ENCODE measurements at places on chromosomes 11 and 22. TPM values are rescaled to one million over a fixed set of nuclear protein-coding genes. Genes with fewer than 3 reads are reported as not detected.

DNA sequence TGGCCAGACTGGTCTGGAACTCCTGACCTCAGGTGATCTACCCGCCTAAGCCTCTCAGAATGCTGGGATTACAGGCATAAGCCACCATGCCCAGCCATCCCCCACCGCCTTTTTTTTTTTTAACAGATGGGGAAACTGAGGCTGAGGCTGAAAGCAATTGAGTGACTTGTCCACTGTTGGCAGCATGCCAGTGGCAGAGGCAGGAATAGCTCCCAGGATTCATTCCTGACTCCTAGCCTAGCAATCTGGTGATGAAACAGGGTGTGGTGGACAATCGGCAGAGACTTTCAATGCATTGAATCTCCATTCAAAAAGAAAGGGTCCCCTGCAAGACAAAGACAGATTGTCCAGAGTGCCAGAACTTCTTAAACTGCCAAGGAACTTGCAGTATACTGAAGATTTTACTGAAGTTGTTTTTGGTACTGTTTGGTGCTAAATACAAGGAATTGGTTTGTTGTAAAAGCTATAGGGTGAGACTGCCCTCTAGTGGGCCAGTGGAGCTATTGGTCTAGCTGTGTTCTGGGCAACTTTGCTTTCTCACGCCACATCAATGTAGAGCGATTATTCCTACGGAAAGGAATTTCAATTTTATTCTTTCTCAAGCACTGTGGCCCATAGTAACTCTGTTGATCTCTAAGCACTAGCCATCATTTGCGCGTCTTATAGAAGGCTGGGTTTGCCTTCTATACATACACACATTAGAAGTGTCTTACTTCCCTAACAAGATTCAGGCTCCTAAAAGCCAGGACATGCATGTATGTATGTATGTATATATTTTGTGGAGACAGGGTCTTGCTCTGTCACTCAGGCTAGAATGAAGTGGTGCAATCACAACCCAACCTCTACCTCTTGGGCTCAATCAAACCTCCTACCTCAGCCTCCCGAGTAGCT is 21.0 kb downstream of the C22orf31 start:
- DNase-seq: peak; percentile 64

DNA sequence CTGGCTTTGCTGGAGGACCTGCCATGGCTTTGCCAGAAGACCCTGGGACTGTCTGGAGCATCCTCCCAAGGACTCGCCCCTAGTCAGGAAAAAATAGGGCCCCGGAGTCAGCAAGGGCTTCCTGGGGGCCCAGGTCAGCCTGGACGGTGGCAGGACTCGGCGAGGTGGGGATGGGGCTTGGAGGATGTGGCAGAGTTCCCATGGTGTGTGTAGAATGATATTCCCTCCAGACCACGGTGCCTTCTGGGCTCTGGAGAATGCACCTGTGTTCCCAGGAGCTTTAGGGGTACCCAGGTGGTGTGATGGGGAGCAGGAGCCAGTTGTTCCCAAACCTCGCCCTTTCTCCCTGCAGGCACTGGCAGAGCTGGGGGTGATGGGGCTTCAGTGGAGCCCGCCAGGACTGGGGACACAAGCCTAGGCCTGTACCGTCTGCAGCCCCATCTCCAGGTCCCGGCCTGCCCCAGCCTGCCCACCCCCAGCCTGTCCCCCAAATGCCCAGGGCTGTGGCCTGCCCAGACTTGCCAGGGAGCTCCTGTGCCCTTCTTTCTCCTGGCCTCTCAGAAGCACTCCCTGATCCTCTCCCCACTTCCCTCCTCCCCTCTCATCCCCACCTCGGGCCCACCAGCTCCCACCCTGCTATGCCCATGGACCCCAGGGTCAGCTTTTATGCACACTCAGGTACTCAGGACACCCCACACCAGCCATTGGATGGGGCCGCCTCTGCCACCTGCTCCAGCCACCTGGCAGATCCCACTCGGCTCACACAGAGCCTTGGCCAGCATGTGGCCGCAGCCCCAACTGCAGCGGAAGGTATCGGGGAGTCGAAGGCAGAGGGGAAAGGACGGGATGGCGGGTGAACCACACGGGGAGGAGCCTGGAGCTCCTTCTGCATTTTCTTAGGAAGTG is 82.1 kb downstream of the CDKN1C start:
- no peak for DNase-seq

DNA sequence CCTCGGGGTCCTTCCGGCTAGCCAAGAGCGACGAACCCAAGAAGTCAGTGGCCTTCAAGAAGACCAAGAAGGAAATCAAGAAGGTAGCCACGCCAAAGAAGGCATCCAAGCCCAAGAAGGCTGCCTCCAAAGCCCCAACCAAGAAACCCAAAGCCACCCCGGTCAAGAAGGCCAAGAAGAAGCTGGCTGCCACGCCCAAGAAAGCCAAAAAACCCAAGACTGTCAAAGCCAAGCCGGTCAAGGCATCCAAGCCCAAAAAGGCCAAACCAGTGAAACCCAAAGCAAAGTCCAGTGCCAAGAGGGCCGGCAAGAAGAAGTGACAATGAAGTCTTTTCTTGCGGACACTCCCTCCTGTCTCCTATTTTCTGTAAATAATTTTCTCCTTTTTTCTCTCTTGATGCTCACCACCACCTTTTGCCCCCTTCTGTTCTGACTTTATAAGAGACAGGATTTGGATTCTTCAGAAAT is 1.9 kb upstream of the GCAT start:
- DNase-seq: no peak

DNA sequence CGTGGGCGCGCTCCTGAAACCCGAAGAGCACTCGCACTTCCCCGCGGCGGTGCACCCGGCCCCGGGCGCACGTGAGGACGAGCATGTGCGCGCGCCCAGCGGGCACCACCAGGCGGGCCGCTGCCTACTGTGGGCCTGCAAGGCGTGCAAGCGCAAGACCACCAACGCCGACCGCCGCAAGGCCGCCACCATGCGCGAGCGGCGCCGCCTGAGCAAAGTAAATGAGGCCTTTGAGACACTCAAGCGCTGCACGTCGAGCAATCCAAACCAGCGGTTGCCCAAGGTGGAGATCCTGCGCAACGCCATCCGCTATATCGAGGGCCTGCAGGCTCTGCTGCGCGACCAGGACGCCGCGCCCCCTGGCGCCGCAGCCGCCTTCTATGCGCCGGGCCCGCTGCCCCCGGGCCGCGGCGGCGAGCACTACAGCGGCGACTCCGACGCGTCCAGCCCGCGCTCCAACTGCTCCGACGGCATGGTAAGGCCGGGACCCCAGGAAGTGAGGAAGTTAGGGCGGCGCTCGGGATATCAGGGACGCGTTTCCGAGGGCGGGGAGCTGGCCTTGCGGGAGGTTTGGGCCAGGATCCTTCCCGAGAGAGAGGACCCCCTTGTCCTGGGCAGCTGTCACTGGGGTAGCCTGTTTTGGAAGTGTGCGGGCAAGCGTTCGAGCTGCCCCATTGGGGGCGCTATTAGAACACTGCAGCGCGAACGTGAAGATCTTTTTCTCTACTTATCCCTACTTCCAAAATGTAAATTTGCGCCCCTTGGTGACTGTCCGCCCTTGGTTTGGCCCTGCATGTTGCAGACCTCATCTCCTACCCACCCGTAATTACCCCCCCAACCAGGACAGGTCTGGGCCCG is 796 bp downstream of the MYOD1 start:
- DNase-seq: no peak

- no peak for DNase-seq
These were observed 1400.8 kb upstream of the TENM4 start for GRCh38 chr11:80841675-80842074.

DNA sequence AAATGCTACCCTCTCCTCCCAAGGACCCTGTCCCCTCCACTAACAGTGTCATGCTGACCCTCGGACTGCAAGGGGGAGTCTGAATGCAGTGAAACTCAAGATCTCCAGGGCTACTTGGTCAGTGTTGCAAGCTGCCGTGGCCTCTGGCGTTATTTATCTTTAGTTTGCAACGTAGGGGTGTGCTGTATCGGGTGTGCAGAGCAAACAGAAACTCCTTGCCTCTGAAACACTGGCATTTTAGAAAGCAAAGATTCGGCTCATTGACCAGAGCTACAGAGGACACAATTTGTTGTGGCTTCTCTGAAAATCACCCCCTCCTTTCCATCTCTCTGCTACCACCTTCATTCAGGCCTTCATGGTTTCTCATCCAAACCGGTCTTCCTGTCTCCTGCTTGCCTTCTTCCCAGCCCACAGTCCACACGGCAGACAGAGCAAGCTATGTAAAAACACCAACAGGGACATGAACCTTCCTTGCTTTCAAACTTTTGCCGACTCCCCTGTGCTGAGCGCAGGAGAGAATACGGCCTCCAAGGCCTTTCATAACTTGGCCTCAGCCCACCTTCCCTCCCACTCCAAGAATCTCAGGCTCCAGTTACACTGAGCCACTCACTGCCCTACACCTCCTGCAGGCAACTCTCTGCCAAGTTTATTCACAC is 14.9 kb downstream of the FZD4 start:
- peak; percentile 75 for DNase-seq

DNA sequence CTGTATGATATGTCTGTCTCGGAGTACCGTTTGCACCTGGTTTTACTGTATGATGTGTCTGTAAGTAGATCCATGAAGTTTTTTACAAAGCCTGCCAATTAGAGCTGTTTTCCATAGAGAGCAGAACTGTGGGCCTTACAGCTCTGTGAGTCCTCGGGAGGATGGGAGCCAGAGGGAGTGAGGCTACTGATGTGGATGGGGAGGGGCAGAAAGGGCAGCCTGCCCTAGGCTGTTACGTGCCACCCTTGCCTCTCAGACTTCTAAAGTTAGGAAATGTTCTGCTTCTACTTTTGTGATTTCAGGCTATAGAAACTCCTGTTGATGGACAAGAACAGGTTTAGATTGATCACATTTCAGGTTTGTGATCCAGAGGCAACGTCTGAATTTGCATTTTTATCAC is 105.2 kb downstream of the PPP6R3 start:
- DNase-seq: no peak

DNA sequence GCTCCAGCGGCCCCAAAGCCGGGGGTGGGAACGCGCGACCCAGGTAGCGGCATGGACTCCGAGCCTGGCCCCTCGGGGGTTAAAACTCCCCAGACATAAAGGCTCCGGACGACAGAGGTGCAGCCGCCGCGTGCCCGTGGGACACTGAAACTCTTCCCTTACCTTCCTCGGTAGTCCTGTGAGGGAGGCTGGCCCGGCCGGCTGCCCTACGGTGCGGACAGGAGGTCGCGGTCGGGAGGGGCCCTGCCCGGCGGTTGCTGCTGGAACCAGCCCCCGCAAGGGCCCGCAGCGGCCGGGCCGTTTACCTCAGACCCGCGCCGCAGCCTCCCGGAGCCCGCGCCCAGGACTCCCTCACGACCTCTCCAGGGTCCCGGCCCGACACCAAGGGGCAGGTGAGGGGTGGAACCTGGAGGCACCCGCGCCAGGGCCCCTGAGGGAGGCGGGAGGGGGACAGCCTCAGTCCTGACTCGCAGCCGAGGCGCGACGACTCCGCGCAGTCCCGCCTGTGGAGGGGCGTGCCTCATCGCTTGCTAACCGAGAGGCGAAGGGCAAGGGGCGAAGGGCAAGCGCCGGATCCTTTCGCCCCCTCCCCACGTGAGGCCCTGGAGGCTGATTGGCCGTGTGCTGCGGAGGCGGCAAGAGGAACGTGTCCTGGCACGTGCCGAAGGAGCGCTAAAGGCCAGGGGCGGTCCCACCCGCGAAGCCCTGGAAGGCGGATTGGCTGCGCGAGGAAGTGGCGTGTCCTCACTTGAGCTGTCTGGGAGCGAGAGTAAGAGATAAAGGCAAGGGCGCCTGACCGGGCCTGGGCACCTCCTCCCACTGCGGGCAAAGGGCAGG is at the start of gene UPB1:
UPB1 (plus strand) TSS at position 805 of the 837 bp plus-strand sequence. CDS start 72 bp downstream, outside the sequence.
- DNase-seq: no peak

DNA sequence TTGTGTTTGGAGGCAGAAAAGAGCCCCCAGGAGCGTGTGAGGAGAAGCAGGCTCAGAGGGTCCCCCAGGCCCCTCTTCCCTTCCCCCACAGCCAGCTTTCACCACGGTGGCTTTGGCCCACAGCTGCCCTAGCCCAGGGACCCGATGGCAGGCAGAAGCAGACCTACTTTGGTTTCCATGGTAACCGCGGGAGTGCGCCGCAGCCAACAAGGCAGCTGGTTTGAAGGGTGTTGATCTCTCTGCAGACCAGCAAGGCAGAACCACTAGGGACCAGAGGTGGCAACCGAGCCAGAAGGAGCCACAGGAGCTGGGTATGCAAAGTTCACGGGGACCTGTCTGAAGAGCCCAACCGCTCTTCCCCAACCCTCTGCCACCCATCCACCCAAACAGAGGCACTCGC is 69.4 kb downstream of the BUD13 start:
- peak; percentile 43 for DNase-seq

GRCh38 chr11:2276280-2277007 is 6.1 kb upstream of the ASCL2 start:
- DNase-seq: no peak

GRCh38 chr22:41429232-41429950 is 17.2 kb downstream of the TOB2 start:
- DNase-seq: no peak

- DNase-seq: no peak
These were observed 3.8 kb upstream of the QSER1 start for GRCh38 chr11:32888805-32889204.

DNA sequence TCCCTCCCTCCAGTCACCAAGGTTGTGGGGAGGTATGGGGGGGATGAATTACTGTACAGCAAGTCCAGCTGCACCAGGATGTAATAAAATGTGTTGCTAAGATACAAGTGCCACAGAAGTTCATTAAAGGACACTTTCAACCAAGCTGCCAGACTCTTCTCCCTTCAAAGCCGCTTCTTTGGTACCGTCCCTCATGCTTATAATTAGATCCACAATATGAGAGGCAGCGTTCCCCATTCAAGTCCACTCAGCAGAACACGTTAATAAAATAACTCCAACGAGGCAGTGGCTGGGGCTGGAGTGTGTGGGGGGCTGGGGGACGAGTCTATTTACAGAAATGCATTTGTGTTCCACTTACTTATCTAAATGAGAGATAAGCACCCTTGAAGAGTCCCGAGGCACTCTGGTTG is 14.7 kb downstream of the PHF21B start:
- no peak for DNase-seq

- DNase-seq: no peak
These were observed 15.4 kb upstream of the NAP1L4 start for GRCh38 chr11:3007404-3008010.

The SCGB1A1 gene
- not detected for polyA plus RNA-seq

The SIAE gene
- polyA plus RNA-seq: 31.9 TPM

The HBB gene
- polyA plus RNA-seq: 134 TPM

The ATP6V1E1 gene
- 129 TPM for polyA plus RNA-seq

The MCHR1 gene
- 0.28 TPM for polyA plus RNA-seq

The BIK gene
- 0.61 TPM for polyA plus RNA-seq

The SMTNL1 gene
- 0.28 TPM for polyA plus RNA-seq

The TMPRSS4 gene
- 20.1 TPM for polyA plus RNA-seq

All from renal cortex interstitium (tissue), 15 donors.